Stimulated activated CD8-positive, alpha-beta memory T cell treated with anti-CD3 and anti-CD28 coated beads, Interleukin-4, amount 100 ng/mL, for 1 hour (primary cell): ENCODE measurements at places on chromosomes 12 and 14.

- no peak for DNase-seq
Observed at GRCh38 chr12:119156401-119157044, 22.2 kb upstream of the HSPB8 start.

DNA sequence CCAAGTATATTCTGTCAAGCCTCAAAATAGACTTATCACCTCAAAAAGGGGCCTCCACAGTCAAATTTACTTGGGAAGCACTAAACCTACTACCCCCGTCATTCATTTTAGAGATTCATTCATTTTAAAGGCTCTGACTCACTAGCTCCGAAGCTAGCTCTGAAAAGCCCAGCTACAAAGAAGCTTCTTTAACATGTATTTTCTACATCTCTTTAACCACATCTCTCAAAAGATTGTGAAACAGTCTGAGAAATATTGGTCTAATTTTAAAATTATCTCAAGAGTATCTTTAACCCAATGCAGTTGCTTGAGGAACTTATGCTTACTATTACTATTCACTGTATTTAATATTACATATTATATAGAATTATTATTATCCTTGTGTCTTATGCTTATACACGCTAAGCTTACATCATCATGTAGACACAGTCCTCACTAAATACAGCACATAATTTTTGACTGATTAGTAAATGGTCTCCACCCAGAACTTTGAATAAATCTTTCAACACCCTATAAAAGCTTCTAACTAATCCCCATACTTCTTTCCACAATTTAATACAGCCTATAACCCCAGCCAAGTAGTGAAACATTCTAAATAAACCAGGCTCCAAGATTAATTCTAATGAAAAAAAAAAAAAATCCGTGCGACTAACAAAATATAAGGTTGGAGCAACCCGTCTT lies 7.8 kb downstream of the NT5DC3 start:
- no peak for DNase-seq

- no peak for DNase-seq
Observed at GRCh38 chr12:52607314-52607713, 6.1 kb upstream of the KRT72 start.

DNA sequence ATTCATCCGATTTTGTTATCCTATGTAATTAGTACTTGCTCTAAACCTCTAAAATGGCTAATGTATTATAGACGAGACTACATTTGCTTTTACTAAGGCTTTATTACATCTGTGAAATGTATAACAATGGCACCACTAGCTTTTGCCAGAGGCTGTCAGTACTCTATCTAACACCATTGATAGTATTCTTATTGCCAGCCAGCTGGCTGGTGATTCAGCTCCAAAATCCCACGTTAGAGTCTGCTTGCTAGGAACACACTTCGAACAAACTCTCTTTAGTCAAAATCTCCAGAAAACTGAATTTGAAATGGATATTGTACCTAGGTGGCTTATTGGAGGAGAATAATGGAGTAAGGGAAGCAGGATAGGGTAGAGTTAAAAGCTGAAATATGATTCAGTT lies 839.2 kb downstream of the SLC6A15 start:
- no peak for DNase-seq

- no peak for DNase-seq
Observed at GRCh38 chr14:91009501-91010152, 50.8 kb downstream of the RPS6KA5 start.

DNA sequence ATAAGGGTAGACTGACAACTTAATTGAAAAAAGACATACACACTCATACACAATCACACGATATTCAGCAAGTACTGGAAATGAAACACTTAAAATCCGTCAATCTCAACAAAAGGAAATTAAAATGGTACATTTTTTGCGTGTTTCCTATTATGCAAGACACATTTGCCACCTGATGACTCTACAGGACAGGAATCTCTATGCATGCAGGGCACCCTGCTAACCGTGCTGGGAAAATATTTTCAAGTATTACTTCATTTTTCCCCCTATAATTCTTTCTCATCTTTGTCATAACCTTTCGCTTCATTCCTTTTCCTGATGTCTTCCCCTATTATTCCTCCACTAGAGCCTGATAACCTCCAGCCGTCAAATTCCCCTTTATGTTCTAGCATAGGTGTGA lies 150.2 kb downstream of the TMEM132D start:
- DNase-seq: no peak

DNA sequence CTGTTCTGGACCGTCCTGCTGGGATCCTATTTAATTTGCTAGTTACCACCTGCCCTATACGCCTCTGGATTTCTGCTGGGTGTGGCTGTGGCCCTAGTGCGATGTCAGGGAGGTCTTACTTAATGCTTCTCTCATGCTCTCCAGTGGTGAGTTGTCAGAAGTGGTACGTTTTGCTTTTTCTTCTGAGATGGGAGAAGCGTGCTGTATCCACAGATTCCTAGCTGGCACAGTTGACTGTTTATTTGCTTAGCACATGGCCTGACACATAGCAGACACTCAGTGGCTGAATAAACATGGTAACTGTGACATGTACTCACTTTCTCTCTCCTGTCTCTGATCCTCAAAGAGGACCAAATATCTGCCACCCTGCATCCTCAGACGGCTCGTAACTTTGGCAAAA lies 107.3 kb downstream of the CACNA1C start:
- no peak for DNase-seq

DNA sequence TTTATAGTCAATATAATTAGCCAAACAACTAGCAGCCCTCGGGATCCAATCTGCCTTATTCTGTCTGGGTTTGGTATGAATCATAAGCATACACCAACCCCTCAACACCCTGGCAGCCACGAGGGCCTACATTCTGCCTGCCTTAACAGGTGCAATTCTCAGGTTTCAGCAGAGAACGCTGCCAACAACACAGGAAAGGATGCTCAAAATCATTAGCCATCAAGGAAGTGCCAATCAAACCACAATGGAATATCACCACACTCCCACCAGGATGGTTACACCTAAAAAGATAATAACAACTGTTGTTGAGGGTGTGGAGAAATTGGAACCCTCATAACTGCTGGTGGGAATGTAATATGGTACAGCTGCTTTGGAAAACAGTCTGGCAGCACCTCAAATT lies 122.8 kb downstream of the TTC7B start:
- DNase-seq: no peak

GRCh38 chr12:20475542-20475941 lies 107.2 kb downstream of the PDE3A start:
- no peak for DNase-seq

- no peak for DNase-seq
Observed at GRCh38 chr14:82422230-82422629, 888.6 kb upstream of the SEL1L start.

GRCh38 chr12:68899251-68899771 lies 33.7 kb downstream of the CPM start:
- no peak for DNase-seq

DNA sequence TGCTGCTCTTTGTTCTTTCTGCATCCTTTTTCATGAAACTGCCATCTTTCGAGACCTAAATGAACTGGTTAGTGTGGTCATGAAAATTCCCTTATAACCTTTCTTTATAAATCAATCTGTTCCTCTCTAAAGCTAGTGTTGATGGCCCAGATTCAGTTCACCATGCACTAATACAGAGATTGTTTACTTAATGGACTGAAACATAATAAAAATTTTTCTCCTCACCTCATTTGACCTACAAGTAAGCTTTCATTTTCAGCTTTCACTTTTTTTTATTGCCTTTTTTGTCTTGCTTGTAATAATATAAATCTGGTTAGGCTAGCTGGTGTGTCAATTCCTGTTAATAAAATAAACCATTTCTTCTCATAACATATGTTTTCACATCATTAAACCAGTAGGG lies 183.8 kb downstream of the CCDC59 start:
- no peak for DNase-seq

GRCh38 chr14:100536121-100536510 lies 51.1 kb downstream of the BEGAIN start:
- DNase-seq: no peak

GRCh38 chr12:123478762-123479161 lies 20.8 kb downstream of the SNRNP35 start:
- no peak for DNase-seq

DNA sequence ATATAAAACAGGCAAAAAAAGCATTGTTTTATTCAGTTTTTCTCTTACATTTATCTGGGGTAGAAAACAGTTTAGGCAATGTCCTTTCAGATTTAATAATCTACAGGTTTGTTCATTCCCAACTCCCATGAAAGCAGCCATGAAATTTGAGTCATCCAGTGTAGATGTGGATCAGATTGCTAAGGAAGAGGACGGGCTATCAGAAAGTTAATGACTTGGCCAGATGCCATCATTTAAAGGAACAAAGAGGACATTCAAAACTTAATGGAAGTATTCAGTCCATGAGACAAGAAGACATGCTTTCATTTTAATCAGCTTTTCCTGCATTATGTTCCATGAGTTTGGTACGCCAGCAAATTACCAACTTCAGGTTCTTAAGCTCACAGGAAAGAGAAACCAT lies 31.1 kb upstream of the POC1B start:
- DNase-seq: no peak

GRCh38 chr12:8913702-8914032 lies 642 bp upstream of the PHC1 start:
- DNase-seq: no peak

GRCh38 chr14:61280092-61280525 lies 1.0 kb downstream of the TMEM30B start:
- peak; percentile 8 for DNase-seq

- no peak for DNase-seq
Observed at GRCh38 chr12:4958697-4959375, 49.1 kb downstream of the KCNA1 start.

GRCh38 chr14:68466491-68466977 lies 326.3 kb downstream of the ZFP36L1 start:
- no peak for DNase-seq

GRCh38 chr12:6228535-6229223 lies 28.5 kb downstream of the CD9 start:
- no peak for DNase-seq

GRCh38 chr12:43285159-43285598 lies 266.8 kb downstream of the ADAMTS20 start:
- DNase-seq: no peak

DNA sequence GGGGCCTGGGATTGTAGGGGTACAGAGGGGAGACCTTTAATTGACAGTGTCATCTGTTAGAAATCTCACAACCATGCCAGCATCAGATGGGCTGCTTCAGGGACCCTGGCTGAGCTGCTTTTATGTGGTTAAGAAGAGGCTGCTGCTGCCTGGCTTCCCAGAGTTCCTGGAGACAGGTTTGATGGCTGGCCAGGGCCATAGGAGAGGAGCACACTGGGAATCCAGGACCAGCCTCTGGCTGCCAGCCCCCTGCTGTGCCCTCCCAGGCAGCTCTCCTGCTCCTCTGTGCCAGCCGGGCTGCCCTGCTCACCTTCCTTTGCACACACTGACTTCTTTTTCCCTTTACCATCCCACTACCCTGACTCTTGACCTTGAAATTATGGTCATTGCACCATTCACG lies 507 bp upstream of the KRT73 start:
- DNase-seq: no peak

GRCh38 chr14:81418057-81418790 lies 18.1 kb upstream of the STON2 start:
- no peak for DNase-seq

DNA sequence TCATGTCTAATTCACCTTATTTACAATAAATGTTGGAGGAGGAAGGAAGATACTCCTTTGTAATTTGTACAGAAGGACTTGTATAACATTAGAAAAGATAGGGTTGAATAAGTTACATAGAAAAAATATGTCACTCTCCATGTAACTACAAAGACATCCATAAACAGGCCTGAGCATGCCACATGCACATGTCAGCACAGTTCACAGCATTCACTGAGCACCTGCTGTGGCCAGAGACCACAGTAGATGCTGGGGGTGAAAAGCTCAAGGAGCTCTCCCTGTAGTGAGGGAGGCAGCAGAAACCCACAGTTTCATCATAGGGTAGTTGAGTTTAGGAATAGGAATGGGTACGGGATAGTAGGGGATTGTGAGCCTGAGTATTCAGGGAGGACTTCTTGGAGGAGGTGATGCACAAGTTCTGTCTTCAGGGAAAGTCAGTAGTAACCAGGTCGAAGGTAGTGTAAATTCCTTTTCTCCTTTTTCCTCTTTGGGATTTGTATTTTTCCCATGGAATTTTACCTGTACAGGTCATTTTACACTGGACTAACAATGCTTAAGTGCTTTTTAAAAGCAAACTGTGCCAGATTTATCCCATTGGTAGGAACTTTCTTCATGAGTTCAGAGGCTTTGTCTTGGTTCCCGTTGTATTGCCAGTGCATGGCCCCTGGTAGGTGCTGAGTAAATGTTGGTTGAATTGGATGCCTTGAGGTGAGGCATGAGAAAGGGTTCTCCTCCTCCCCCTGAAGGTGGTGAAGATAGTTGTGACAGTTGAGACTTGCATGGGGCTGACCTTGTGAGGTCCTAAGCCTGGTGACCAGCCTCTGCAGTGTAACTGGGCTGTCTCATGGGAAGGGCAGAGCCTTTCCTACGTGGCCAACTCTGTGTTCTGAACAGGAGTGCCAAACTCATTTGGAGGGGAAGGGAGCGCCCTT lies 20.2 kb downstream of the PRKCH start:
- no peak for DNase-seq

- no peak for DNase-seq
Observed at GRCh38 chr14:48900565-48900964, 685.6 kb downstream of the RPS29 start.

DNA sequence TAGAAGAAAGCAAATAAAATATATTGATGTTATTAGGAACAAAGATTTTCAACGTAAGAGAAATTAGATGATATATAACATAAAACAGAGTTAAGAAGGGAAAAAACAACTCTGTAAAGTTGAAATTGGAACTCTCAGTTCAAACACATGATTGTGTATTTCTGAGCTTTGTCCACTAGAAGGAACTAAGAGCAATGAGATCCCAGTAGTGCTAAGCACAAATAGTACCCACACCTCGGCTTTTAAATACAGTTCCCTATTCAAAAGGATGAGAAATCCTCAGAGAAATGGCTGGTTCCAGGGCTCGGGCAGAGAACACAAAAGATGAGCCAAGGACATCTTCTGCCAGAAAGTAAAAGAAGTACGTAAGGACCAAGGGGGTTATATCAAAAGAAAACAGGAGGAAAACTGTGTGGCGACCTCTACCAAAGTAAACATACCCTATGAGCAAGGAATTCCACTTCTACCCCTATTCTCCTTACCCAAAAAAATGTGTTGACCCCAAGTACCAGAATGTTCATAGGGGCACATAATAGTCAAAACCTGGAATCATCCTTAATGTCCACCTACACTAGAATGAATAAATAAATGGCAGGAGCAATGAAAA lies 96.6 kb downstream of the SPTSSA start:
- DNase-seq: no peak

DNA sequence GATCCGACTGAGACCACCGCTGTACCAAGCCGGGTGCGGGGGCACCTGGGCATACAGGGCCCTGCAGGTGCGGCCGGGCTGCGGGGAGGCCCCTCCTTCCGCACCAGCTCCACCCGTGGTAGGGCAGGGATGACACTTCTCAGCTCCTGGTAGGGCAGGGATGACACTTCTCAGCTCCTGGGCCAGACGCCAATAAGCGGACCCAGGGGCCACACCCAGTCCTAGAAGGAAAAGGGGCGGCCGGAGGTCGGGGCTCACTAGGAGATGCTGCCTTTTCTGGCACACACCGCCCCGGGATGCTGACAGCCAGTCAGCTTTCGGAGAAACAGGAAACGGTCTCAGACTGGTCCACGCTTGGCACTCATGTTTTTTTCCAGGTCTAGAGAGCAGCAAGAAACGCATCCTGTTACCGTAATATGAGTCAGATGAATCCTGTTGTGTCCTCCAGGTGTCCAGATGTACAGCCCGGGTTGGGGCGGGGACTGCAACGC lies 34.8 kb downstream of the NFKBIA start:
- no peak for DNase-seq
